ENCODE measurements at places on chromosomes 16 and 17.

GRCh38 chr17:61000911-61001310, 323.3 kb downstream of the BCAS3 start:
- DNase-seq, result peak; percentile 53

- no peak for DNase-seq
These were observed 40.8 kb downstream of the IRX6 start for GRCh38 chr16:55364811-55365210.

DNA sequence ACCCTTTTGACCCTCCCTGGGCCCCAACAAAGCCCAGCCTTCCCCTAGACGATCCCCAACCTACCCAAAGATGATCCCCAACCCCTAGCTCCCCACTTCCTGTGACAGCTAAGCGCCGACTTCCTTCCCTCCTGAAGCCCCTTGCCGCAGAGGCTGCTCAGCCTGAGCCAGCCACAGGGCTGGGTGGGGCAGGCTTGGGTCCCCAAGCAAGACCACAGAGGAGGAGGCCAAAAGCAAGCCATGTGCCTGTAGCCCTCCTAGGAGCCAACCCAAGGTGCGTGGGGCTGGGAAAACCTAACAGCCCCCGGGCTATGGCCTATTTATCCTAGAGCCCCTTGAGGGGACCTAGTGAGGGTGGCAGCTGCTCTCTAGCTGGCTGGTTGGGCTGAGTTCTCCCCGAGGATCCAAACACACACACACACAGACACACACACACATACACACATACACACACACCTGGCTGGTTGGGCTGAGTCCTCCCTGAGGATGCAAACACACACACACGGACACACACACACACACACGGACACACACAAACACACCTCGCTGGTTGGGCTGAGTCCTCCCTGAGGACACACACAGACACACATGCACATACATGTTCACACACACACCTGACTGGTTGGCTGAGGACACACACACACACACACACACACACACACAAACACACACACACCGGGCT, 4.8 kb downstream of the ARRB2 start:
- DNase-seq, result no peak

DNA sequence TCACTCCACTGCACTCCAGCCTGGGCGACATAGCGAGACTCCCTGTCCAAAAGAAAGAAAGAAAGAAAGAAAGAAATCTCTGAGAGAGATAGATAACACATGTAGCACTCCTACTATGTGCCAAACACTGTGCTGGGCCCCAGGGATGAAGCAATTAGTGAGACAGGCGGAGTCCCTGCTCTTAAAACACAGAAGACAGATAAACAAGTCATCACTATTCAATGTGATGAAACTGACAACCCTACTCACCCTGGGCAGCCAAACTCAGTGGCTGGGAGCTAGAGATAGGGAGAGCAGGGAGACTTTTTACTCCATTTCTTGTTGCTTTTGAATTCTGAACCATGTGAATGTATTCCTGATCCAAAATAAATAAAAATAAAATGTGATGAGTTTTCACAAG, 35.2 kb upstream of the GOSR2 start:
- DNase-seq, result no peak

- no peak for DNase-seq
These were observed 2285.8 kb downstream of the TP53TG3F start for GRCh38 chr16:35745191-35745590.

DNA sequence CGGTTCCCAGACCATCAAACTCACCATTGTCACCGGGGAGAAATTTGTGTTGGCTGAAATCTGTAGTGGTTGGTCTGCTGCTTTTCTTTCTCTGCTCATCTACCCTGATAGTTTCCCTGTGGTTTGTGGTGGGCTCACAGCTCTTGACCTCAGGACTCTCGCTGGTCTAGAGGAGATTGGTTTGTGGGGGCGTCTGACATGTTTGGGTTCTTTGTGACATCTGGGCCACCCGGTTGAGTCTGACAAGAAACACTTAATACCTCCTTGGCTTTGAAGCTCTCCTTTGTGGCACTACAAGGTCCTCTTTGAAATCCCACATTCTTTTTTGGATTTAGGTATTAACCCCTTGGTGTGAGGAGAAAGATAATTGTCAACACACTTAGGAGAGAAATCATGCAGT, 662.0 kb downstream of the WWOX start:
- DNase-seq, result no peak

DNA sequence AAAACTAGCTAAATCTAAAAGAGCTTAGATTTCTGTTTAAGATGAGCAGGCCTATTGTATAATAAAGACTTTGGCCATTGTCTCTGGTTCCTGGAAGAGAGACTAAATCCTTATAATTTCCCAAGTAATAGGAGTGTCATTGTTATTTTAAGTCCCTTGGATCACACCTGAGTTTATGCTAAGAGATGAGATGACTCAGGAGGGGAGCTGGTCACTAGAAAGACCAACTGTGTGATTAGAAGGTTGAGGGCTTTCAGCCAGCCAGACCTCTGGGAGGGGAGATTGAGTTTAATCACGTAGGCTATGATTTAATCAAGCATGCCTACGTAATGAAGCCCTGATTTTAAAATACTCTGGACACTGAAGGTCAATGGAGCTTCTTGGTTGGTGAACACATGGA, 156.9 kb upstream of the C17orf78 start:
- no peak for DNase-seq

GRCh38 chr17:6506679-6507231, 49.6 kb downstream of the PITPNM3 start:
- no peak for DNase-seq

GRCh38 chr17:39114723-39115122, 36.7 kb downstream of the PLXDC1 start:
- DNase-seq, result no peak

DNA sequence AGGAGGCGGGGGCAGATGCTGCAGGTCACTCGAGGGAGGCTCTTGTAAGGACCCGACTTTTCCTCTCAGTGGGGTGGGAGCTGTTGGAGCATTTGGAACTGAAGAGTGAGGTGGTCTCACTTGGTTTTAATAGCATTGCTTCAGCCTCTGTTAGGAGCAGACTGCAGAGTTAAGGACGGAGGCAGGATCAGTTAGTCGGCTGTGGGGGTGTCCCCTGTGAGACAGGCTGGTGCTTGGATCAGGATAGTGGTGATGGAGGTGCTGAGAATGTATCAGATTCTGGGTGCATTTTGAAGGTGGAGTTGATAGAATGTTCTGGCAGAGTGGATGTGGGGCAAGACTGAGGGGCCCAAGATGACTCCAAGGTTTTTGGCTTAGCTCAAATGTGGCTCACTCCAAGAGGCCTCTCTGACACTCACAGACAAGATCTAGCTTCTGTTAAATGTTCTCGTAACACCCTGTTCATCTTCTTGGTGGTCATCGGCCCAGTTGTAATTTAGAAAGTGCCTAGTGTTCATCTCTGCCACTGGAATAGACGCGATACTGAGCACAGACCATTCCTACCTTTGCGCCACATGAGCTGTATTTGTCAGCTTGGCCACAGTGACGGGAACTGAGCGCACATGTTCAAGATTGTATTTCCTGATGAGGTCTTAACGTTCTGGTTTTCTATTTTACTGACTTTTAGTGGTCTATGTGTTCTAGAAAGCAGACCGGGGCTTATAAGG, 7.5 kb downstream of the LCMT1 start:
- DNase-seq, result no peak

GRCh38 chr16:8600144-8600775, 9.9 kb upstream of the TMEM114 start:
- DNase-seq, result no peak

DNA sequence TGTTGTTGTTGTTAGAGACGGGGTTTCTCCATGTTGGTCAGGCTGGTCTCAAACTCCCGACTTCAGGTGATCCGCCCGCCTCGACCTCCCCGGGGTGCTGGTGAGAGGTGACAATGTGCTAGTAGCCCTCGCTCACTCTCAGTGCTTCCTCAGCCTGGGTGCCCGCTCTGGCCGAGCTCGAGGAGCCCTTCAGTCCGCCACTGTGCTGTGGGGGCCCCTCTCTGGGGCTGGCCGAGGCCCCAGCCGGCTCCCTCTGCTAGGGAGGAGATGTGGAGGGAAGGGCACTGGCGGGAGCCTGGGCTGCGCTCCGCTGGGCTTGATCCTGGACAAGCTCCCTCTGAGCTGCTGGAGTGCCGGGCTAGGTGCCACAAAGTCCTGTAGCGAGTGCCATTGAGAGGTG, 21.7 kb upstream of the RBL2 start:
- no peak for DNase-seq

- no peak for DNase-seq
These were observed 9.2 kb downstream of the SEZ6 start for GRCh38 chr17:28996554-28997096.

Data from skeletal muscle cell (primary cell).